Midbrain (tissue), 1 donor: ENCODE measurements at places on chromosomes 12 and 14.

DNA sequence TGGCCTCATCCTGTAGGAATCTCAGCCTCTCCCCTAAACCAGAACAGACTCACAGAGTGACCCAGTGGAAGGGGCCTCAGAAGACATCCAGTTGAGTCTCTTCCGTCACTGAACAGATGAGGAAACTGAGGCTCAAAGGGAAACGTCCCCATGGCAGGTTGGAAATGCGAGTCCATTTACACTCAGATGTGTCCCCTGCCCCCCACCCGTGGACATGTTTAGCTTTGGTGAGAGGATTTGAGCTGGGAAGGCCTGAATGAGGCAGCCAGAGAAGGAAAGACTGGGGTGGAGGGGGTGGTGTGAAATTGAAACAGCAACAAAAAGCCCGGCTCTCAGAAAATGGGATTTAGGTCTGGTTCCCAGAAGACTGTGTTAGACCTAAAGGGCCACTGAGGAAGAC, 1.7 kb downstream of the FAIM2 start:
- DNase-seq: no peak

- no peak for DNase-seq
These were observed 3.5 kb downstream of the ALX1 start for GRCh38 chr12:85283560-85283959.

- no peak for DNase-seq
These were observed 24.0 kb upstream of the OR10P1 start for GRCh38 chr12:55612646-55613045.

DNA sequence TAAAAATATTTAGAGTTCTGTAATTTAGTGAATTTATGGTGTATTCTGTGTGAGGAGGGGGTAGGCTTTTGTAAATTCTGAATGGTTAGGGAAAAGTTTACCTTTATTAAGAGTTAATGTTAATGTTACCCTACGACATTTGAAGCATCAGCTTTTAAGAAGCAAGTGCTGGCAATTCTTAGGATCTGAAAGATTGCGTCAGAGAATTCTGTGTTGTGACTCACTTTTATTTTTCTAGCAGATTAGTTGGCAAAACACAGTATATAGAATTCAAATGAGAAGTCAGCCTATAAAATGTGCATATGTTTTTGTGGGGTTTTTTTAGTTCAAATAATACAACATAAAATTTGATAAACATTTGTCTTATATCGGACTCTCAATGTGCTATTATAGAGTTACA, 97.6 kb downstream of the RAD52 start:
- no peak for DNase-seq

- DNase-seq: no peak
These were observed 158.8 kb downstream of the RPAP3 start for GRCh38 chr12:47547077-47547476.

DNA sequence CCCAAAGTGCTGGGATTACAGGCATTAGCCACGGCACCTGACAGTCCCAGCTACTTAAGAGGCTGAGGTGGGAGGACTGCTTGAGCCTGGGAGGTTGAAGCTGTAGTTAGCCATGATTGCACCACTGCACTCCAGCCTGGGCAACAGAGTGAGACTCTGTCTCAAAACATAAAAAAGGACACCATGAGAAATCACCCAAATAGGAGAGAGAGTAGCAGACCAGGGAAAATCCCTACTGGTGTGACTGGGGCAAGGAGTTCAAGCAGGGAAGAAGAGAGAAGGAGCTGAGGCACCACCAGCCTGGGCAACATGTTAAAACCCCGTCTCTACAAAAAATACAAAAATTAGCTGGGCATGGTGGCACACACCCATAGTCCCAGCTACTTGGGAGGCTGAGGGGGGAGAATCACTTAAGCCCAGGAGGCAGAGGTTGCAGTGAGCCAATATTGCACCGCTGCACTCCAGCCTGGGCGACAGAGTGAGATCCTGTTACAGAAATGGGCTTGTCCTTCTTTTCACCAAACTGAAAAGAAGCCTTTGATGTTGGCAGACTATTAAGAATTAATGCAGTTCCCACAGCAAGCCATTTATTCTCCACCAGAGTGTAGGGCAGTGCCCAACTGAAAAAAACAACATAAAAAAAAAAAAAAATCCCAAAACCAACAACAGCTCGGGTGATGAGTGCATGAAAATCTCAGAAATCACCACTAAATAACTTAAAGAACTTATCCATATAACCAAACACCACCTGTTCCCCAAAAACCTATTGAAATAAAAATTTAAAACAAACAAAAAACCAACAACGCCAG, 4.5 kb upstream of the SRSF9 start:
- DNase-seq: no peak

GRCh38 chr12:13039328-13039956, 4.7 kb upstream of the FAM234B start:
- DNase-seq: no peak

DNA sequence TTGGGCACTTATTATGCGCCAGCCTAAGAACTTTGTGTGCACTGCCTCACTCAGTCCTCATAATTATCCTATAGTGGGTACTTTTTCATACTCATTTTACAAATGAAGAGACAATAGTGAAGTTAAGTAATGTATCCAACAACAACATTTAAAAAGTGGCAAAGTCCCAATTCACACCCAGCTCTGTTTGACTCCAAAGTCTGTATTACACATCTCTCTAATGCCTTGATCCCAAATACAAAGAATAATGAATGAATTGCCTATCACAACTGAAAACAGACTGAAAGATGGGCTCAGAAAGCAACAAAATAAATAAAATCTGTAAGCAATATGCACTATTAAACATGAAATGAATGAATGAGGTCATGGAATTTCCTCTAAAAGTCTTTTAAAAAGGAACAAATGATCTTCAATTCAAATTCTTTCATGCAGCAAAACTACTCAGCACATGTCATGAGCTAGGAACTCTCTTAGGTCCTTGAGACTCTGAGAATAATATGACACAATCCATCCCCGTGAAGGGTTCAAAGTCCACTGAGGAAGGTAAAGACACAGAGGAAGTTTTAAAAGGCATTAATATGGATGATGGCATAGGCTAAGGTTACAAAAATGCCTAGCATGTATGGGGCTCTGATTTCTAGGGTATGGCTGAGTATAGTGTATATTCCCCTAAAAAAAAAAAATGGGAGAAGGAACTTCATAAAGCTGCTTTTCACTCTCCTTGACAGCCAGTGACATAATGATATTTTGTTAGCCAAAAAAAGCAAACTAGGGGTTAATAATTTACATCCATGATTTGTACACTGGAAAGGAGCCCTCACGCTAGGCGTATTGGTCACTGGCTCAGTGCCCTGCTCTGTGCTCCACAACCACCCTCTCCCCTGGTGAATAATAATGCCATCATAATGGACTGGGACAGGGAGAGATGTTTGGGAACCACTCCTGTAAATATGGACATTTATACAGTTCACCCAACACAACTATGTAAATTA, 103.4 kb downstream of the SLC2A13 start:
- no peak for DNase-seq

GRCh38 chr12:108307006-108307405, 32.1 kb downstream of the CMKLR1 start:
- no peak for DNase-seq
